ENCODE measurements at places on chromosomes 7 and 10.

DNA sequence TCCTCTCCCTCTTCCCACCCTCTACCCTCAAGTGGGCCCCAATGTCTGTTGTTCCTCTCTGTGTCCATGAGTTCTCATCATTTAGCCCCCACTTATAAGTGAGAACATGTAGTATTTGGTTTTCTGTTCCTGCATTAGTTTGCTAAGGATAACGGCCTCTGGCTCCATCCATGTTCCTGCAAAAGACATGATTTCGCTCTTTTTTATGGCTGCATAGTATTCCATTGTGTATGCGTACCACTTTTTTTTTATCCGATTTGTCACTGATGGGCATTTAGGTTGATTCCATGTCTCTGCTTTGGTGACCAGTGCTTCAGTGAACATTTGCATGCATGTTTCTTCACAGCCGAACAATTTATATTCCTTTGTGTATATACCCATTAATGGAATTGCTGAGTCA lies 51.7 kb upstream of the ATP6V0A4 start:
- DNase-seq, result no peak

DNA sequence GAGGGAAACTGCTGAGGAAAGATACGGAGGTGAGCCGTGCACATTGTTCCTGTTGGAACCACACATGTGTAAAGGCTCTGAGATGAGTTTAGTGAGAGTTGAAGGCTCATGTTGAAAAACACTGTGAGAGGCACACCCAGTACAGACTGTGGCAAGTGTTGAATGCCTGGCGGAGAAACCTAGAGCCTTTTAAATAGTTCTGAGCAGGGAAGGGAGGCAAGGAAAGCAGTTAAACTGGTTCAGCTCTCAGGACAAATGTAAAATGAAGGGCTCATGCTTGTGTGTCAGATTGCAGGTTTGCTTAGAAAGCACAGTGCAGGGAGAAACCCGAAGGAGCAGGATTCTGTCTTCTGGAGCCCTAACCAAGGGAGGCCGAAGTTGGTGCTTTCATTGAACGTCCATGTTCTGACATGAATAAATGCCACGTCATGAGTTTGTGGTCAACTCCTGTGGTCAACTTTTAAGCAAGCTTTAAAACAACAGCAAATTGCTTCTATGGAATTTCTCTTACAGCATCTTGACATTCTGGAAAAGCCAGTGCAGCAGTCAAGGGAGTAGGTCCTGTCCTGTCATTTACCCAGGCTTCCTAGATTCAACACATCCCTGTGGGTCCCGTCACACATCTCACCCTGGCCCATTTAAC lies 650.9 kb upstream of the GALNT17 start:
- DNase-seq, result no peak

GRCh38 chr10:127937069-127937468 lies 30.2 kb downstream of the PTPRE start:
- DNase-seq, result no peak

DNA sequence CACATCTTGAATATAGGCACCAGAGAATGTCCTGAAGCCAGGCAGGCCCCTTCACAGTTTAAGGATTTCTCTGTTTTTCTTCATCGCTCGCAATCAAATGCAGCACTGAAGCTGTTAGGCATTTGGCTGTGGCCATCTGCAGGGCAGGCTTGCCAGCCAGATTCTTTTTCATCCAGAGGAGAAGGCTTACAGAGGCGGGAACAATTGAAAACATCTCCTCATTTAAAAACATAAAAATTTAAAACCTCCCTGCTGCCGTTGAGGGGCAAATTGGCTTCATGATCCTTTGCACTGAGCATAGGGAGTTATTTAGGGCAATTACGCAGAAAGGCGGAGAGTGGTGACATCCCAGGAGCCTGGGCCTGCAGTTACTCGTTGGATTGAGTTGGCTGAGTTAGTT lies 500.0 kb downstream of the TYW1 start:
- no peak for DNase-seq

DNA sequence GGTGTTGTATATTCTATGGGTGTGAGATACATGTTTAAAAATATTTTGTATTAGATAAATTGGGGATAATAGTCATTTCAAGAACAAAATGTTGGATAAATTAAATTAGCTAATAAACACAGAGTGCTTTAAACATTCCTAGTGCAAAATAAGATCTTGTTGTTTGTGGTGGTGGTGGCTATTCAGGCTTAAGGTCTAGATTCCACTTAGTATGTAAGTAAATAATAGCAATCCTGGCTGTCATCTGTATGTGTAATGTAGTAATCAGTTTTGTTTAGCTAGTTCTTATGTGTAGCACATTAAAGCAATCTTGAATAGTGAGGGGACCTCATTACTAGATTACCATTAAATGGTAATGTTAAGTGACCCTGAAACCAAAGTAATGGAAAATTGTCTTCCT lies 48.7 kb downstream of the KAT6B start:
- DNase-seq, result no peak
